ENCODE measurements at places on chromosomes 7 and 10.

DNA sequence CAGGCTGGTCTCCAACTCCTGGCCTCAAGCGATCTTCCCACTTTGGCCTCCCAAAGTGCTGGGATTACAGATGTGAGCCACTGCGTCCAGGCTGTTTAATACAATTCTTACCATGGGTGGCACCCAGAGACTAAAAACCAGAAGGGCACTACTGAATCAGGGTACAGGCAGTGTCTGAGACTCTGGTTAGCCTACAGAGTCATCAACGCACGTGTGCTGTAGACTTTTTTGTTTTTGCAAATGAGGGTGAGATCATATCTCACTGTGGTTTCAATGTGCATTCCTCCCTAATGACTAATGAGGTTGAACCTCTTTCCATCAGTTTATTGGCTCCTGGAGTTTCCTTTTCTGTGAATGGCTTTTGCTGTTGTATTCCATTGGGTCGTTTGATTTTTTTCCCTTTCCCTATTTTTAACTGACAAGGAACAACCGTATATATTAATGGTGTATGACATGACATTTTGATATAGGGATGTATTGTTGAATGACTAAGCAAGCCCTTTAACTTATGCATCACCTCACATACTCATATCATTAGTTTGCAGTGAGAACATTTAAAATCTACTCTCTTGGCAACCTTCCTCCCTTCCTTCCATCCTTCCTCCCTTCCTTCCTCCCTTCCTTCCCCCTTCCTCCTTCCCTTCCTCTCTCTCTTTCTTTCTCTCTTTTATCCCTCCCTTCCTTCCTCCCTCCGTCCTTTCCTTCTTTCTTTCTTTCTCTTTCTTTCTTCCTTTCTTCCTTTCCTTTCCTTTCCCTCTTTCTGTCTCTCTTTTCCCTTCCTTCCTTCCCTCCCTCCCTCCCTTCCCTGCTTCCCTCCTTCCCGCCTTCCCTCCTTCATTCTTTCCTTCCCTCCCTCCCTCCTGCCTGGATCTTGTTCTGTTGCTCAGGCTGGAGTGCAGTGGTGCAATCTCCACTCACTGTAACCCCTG, 9.3 kb upstream of the TMEM270 start:
- DNase-seq, result no peak

DNA sequence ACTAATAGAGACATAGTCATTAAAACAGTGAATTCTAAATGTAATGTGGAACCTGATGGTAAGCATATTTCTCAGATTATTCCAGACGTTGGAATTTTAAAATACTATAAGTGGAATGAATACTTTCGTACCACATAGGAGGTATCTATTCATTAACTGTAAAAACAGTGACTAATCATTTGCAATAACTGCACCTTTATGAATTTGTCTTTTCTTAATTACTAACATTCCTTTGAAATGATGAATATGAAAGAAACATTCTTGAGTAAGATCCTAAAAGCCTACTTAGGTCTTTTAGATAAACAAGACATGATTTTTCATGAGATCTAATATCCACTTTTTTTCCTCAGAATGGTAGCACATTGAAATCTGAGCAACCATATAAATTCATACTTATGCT, 549.0 kb upstream of the LRRN3 start:
- DNase-seq, result no peak

DNA sequence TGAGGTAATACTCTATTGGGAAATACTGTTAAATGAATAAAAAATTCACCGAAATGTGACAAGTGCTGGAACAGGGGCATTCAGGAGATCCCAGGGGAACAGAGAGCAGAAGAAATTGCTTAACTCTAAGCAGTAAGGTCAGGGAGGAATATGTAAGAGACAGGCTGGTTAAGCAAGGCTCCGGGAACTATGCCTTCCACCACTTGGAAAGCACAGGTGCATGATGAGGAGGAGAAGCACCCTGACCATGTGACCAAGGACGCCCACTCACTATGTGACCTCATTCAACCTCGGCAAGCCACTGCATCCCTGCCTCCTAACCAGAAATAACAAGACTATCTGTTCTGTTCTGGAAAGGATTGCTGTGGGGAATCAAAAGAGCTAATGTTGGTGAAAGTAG, 218.4 kb downstream of the ELMO1 start:
- peak; percentile 17 for DNase-seq

GRCh38 chr7:42012786-42013360, 224.1 kb downstream of the GLI3 start:
- no peak for DNase-seq

GRCh38 chr7:41869596-41869995, 166.7 kb upstream of the INHBA start:
- DNase-seq, result no peak

GRCh38 chr7:133560900-133561299, 308.0 kb downstream of the EXOC4 start:
- DNase-seq, result no peak

DNA sequence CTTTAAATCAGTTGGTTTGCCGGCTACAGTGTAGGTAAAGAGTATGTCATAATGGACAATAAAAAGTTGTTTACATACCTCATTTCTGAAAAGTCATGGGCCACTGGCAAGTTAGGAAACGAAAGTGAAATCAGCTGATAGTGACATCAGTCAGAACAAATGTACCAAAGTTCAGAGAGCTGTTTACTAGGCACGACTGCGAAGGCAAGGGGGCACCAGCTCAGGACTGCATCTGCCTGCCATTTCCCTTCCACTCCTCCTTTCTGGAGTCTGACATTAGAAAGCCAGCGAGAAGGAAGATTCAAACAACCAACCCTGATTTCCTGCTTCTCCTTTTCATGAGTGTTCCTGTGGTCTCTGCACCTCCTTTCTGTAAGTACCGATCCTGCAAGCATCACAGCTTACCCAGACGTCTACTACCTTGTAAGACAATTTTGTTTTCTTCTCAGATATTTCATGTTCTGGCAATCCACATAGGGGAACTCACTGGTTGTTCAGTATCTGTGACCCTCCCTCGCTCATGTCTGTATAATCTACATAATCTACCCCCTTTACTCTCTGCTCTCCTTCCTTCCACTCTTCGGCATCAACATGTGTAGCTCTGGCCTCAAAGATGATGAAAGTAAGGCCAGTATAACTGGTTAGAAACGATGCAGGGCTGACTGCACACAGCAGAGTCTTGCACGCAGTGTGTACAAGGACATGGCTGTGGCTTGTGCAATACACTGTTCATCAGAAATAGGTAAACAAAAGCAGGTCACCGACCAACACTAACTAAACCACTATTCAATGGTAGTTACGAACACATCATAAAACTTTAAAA, at the start of gene TMEM140:
TSS of gene TMEM140 (plus strand) at position 174 of the 823 bp plus-strand sequence. CDS start 16,370 bp downstream, outside the sequence.
- DNase-seq, result no peak

DNA sequence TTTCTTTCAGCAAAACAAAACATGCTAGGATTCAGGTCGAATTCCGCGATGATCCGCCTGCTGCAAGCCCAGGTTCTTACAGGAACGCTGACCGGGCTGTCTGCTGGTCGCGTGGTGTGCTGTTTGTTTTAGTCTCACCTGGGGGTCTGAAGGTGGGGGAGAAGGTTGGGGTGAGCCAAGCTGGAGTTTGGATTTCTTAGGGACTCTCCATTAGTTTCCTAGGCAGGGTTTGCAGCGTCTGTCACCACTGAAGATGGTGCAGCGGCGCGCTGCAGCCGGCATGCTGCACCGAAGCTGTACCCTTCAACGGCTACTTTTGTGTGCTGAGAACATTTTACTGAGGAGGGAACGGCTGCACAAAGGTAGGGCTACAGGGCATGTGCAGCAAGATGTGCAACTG, 48.7 kb downstream of the GCC1 start:
- DNase-seq, result peak; percentile 15

DNA sequence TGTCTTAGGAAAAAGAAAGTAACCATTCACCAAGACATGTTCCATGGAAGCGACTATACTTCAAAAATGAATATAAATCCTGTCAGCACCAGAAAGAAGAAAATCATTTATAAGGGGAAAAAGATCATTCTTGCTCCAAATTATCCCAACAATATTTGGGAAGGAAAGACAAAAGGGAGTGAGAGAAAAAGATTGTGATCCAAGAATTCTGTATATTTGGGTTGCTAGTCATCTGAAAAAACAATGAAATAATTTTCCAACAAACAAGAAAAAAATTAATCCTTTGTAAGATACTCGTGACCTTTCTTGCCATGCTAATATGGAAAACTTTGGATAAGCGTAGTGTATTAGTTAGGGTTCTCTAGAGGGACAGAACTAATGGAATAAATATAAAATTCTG, 163.2 kb upstream of the ZNF32 start:
- DNase-seq, result no peak

GRCh38 chr10:49408519-49409306, 12.8 kb upstream of the DRGX start:
- no peak for DNase-seq

DNA sequence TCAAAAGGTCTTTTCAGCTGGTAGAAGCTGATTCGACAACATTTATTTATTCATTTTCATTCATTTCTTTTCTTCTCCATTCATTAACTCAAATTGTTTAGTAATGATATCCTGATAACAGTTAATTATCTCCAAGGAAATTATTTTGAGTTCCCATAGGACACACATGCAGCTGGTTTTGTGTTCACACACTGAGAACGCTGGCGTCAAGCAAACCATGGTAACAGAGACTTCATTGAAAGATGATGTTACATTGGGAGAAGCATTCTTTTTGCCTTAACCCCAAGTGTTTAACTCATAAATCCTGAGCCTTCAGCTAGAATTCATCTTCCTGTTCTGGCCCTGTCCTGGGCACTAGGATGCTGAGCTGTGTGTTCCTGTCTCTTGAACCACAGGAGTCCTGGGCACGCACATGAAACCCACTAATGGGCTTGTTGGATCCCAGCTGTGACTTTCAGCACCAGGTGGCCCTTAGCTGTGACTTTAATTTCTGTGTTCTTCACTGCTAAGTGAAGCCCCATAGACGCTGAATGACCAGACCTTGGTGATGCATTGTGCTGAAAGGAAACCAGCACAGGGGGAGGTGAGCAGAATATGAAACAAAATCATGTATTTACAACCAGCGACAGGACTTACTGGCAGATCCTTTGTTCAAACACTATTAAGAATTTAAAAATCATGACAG, 121.5 kb upstream of the PRSS58 start:
- peak; percentile 16 for DNase-seq

DNA sequence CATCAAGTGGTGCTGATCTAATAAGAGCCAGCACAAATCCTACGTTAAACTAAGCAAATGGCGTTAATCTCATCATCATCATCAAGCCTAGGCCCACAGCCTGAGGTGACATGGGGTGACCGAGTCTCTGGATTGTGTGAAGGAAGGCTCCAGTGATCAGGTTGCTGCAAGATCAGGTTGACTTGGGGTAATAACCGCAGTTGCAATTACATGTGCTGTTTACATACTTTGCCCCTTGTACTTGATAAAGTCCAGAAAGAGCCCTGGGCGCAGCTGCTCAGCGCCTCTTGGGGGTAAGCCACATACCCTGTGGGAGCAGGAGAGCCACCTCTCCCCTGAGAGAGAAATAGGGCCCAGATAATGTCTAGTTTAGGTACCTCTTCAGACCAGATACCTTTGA, 228.1 kb downstream of the WDR11 start:
- no peak for DNase-seq

DNA sequence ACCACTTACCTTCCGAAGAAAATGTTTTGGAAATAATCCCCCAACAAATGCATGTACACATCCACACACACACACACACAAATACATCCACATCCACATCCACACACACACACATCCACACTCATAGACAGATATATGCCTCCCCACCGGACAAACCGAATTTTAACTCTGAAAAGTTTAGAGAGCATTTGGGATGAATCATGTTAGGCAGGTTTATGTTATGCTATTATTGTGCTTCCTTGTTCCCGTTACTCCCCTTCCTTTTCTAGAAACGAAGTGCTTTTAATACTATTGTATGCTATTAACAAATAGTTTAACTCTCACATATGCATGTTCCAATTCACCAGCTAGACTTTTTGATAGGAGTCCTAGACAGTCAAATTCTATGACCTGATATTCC, 91.5 kb downstream of the FAS start:
- no peak for DNase-seq

- no peak for DNase-seq
Observed at GRCh38 chr10:4845766-4846165, 19.8 kb downstream of the AKR1E2 start.

- no peak for DNase-seq
Observed at GRCh38 chr7:64884085-64884912, 18.8 kb upstream of the ZNF273 start.

- DNase-seq, result no peak
Observed at GRCh38 chr10:4399556-4399955, 426.5 kb upstream of the AKR1E2 start.

DNA sequence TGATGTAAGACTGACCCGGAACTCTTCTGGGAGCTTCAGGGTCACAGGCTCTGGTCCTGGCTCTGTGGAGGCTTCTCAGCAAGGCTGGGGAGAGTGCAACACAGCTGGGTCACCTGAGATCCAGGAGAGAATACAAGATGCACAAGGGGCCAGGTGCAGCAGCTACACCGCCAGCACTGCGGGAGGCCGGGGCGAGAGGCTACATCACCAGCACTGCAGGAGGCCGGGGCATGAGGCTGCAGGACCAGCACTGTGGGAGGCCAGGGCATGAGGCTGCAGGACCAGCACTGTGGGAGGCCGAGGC, 44.3 kb downstream of the PDGFA start:
- DNase-seq, result no peak

DNA sequence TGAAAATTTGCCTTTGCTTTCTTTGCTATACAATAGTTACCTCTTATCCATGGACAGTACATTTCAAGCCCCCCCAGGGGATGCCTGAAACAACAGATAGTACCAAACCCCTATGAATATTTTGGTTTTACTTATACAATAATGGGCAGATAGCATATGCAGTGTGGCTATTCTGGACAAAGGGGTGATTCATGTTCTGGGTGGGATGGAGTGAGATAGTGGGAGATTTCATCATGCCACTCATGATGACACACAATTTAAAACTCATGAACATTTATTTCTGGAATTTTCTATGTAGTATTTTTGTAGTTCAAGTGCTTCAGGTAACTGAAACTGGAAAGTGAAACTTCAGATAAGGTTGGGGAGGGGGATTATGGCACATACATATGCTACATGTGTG, 12.0 kb downstream of the STARD3NL start:
- DNase-seq, result no peak

- peak; percentile 65 for DNase-seq
Observed at GRCh38 chr7:1848911-1849311, 178.8 kb downstream of the ELFN1 start.

- DNase-seq, result peak; percentile 58
Observed at GRCh38 chr10:115706488-115707076, 566.4 kb downstream of the GFRA1 start.

GRCh38 chr7:152103691-152104090, 78.2 kb downstream of the GALNT11 start:
- no peak for DNase-seq

GRCh38 chr7:121195874-121196273, 132.9 kb upstream of the WNT16 start:
- peak; percentile 2 for DNase-seq

- DNase-seq, result peak; percentile 87
Observed at GRCh38 chr10:23173214-23174073, 18.7 kb upstream of the PTF1A start.

- DNase-seq, result no peak
Observed at GRCh38 chr10:71558991-71559390, 160.6 kb downstream of the C10orf105 start.

GRCh38 chr7:27189295-27189996, 4.4 kb upstream of the HOXA11 start:
- no peak for DNase-seq

GRCh38 chr7:138074540-138074939, 1.7 kb upstream of the AKR1D1 start:
- DNase-seq, result no peak
